ENCODE measurements at places on chromosomes 4 and X.

- no peak for DNase-seq
Observed at GRCh38 chr4:154368060-154368459, 123.5 kb downstream of the DCHS2 start.

DNA sequence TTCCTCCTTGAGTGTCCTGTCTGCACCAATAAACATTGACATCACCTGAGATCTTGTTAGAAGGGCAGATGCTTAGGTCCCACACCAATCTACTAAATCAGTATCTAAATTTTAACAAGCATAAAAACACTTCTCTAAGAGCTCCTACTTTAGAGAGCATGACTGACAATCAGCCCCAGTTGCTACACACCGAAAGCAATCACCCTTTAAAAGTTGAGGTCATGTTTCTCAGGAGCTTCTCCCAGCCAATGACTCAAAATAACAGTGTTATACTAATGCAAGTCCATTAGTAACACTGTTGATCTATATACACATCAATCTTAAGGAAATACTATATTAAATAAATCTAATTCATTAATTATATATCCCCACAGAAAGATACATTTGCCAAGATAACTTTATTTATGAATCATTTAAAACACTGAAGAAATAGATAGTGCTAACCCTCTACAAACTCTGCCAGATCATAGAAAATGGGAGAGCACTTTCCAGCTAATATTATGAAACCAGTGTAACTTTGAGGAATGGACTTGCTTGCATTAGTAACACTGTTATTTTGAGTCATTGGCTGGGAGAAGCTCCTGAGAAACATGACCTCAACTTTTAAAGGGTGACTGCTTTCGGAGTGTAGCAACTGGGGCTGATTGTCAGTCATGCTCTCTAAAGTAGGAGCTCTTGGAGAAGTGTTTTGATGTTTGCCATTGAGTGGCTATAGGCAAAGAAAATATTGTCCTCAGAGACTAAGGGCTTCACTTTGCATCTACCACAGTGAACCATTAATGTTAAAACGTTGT, 109.8 kb upstream of the HDX start:
- DNase-seq, result no peak

DNA sequence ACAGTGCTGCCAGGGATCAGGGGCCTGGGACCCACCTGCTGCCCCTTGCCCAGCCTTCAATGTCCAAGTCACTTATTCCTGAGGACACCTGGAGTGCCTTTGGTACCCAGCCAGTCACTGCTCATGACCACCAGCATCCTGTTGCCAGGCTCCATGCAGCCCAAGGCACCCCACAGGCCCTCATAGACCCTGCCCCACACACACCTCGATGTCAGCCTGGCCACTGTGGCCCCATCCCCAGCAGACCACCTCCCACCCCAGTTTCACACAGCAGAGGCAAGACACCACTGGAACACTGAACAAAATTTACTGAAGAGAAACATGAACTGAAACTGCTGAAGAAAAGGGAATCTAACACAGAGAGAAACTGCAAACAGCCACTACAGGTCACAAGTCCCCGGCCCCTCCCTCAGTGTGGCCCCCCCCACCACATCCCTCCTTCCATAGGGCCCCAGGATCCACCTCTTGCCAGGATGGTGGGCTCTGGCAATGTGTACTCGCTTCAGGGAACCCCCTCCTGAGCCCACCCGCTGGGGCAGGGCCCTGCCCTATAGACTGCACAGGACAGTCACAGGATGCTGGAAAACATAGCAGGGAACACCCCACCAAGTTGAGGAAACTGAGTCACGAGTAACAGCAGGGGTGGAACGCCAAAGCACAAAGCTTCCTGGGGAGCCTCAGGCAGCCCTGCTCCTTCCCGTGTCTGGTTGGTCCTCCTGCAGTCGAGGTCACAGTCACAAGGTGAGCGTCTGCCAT, 5.2 kb downstream of the PNMA5 start:
- no peak for DNase-seq

DNA sequence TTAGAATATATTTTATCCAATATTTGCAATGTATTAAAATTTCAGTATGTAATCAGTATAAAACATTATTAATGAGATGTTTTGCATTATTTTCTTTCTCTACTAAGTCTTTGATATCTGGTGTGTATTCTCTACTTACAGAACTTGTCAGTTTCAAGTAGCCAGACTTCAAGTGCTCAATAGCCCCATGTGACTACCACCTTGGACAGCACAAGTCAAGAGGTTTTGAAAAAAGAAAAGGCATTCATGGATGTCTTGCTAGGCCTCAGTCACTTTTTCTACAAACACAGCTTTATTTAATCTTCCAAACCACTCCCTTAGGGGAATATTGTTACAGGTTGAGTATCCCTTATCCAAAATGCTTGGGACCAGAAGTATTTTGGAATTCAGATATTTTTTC, 189.4 kb downstream of the QDPR start:
- no peak for DNase-seq

GRCh38 chr4:141463678-141464077, 172.7 kb upstream of the IL15 start:
- no peak for DNase-seq

GRCh38 chr4:53899586-53900270, 164.7 kb downstream of the CHIC2 start:
- DNase-seq, result peak; percentile 43
